Activated T-cell treated with anti-CD3 and anti-CD28 coated beads for 24 hours (primary cell): ENCODE measurements at places on chromosomes 1 and 21.

- no peak for DNase-seq
Observed at GRCh38 chr21:35540950-35541638, 492.0 kb upstream of the RUNX1 start.

DNA sequence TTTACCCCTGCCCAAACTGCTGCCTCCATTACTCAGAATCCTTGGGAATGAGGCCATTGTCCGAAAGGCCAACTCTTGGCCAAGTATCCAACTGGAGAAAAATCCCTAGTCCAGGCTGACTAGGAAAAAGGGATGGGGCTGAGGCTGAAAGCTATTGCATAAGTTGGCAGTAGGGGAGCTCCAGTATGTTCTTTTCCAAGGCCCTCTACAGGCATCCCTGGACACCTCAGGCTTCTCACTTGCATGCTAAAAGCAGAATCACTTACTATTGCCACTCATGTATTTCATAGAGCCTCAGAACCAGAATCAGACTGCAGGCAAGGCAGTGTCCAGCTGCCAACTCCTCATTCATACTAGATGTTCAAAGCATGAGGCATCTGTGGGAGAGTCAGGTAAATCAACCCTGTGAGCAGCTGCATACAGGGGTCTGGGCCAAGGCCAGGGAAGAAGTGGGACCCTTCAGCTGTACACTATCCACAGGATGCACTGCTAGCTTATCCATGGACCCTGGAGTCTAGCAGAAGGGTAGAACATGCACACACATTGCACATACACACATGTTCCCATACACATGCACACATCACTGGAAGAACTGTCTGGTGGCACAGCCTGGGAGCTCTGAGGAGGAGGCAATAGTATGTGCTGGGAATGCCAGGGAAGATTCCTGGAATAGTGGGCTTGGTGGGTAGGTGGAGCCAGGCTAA, 195.3 kb downstream of the C1orf94 start:
- DNase-seq: no peak

DNA sequence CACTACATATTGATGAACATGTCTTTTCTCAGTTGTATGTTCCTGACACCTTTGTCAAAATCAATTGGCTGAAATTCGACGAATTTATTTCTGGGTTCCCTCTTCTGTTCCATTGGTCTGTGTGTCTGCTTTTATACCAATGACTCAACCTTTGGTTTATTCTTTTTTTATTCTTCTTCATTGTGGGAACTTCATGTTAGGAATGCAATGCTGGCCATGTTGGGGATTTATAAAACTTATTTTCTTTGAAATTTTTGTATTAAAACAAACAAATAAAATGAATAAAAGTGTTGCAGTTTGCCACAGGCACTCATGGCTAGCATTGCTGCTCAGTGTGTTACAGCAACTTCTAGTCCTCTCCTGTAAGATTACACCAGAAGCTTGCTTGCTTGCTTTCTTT, 287.8 kb downstream of the DUSP10 start:
- no peak for DNase-seq

DNA sequence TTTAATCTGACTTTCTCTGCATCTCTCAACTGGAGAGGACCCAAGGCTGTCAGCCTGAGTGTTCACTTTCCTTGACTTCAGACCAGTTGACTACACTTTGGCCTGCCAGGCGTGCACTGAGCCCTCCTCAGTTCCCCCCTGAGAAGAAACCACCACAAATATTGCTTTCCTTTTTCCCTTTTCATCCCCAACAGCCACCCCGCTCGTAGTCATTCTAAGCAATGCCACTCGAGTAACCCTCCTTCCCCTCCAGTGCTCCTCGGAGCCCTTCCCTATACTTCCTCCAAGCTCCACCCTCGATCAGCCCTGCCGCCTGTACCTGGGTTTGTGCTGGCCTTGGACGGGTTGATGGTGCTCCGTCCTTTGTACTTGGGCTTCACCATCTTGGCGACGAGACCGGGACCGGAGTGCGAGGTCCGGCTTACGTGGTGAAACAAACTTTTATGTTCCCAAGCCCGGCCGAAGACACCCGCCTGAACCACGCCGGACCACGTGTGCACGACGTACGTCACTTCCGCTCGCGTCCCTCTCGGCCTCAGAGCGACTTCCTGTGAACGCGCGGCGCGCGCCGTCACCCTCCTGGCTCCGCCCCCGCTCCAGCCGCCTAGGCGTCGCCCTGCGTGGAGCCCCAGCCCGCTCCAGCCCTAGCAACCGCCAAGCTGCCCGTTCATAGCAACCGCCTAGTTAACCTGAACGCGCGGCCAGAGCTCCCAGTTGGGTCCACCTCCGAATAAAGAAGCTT, at the start of gene GNL2:
Gene GNL2, minus strand, starts transcription at position 498 of the 742 bp plus-strand sequence. Its CDS starts 115 bp downstream, at position 383.
- DNase-seq: peak; percentile 95

DNA sequence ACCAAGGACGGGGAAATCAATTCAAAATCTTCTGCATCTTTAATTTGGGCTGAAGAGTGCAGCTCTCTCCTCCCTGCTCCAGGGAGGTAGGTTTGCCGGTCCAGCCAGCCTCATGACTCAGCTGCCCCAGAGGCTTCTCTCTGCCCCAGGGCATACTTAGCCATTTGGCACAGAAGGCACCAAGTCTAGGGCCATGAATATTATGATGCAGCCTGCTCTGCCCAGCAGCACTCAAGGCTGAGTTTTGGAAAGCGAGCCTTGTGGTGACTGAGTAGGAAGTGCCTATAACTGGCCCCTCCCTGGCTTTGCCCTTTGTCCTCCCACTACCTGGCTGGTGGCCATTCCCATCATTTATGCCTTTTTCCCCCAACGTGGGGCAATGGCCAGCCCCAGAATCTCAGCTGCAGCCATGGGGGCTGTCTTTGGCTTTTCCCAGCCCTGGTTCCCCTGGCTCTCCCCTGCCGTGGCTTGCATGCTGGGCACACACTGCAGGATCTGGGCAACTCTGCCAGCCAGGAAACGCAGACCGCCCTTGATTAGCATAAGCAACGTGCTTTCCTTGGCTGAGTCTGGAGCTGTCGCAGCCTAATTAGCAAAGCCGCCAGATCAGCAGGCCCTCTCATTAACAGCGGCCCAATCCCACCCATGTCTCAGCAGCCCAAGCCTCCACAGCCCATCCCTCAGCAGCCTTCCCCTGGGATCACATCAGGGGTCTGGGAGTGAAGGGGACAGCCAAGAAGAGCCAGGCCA, 258.6 kb upstream of the TMEM51 start:
- no peak for DNase-seq

- DNase-seq: peak; percentile 10
Observed at GRCh38 chr1:54763816-54764132, 549 bp downstream of the PARS2 start.

- no peak for DNase-seq
Observed at GRCh38 chr1:152728986-152729385, 21.0 kb downstream of the LCE4A start.

GRCh38 chr1:88204111-88204510, 480.0 kb upstream of the PKN2 start:
- no peak for DNase-seq

- no peak for DNase-seq
Observed at GRCh38 chr1:192518700-192519099, 56.9 kb upstream of the RGS1 start.

DNA sequence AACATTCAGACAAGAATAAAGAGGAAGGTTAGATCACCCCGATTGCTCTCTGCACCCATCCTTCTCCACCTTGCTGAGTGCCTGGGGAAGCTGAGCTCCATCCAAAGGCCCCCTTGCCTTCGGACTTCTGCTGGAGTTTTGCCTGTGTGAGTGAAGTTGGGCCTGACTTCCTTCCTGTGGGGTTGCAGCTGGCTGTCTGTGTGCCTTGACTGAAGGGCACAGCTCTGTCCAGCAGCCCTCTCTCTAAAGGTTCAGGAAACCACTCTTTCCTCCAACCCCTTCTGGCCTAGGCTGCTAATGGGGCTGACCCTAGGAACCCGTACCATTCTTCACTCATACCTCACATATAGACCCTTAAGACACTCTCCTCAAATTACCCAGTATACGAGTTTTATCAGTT, 173.4 kb upstream of the HMCN1 start:
- DNase-seq: no peak

GRCh38 chr1:36948147-36948546, 86.2 kb downstream of the GRIK3 start:
- DNase-seq: no peak

DNA sequence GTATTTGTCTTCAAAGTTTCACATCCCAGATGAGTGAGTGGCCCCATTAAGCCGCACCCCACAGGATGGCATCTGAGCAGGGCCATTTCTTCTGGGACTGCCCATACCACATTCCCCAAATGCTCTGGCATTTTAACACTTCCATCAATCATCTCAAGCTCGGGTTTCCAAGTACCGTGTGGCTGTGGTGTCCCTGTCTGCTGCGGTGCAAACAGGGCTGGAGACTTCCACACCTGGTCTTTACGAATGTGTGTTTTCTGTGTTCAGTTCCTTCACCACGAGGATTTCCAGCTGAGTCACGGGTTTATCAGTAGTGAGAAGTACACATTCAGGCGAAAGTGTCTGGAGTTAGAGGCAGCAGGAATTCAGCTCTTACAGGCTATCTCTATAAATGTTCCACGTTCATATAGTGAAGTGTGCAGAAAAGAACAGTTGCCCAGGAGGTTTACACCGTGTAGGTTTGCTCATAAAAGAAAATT, 195.2 kb downstream of the RHOU start:
- DNase-seq: no peak

DNA sequence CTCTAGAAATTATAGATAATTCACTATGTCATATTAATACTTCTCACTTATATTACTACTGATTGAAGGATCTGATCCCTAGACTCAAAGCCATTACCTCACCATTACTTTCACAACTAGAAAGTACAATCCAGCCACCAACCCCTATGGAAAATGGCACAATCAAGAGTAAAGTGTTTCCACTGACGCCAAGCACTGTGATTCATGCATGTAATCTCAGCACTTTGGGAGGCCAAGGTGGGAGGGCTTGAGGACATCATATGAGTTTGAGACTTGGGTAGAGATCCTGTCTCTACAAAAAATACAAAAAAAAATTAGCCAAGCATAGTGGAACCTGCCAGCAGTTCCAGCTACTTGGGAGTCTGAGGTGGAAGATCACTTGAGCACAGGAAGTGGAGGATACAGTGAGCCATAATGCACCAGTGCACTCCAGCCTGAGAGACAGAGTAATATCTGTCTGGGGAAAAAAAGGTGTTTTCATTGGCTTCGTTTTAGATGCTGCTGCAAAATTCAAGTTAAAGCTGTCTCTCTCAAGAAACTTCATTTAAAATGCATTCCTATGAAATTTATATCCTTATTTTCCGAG, 126.5 kb downstream of the AKT3 start:
- DNase-seq: no peak

- DNase-seq: no peak
Observed at GRCh38 chr1:55554611-55555010, 339.4 kb upstream of the USP24 start.

DNA sequence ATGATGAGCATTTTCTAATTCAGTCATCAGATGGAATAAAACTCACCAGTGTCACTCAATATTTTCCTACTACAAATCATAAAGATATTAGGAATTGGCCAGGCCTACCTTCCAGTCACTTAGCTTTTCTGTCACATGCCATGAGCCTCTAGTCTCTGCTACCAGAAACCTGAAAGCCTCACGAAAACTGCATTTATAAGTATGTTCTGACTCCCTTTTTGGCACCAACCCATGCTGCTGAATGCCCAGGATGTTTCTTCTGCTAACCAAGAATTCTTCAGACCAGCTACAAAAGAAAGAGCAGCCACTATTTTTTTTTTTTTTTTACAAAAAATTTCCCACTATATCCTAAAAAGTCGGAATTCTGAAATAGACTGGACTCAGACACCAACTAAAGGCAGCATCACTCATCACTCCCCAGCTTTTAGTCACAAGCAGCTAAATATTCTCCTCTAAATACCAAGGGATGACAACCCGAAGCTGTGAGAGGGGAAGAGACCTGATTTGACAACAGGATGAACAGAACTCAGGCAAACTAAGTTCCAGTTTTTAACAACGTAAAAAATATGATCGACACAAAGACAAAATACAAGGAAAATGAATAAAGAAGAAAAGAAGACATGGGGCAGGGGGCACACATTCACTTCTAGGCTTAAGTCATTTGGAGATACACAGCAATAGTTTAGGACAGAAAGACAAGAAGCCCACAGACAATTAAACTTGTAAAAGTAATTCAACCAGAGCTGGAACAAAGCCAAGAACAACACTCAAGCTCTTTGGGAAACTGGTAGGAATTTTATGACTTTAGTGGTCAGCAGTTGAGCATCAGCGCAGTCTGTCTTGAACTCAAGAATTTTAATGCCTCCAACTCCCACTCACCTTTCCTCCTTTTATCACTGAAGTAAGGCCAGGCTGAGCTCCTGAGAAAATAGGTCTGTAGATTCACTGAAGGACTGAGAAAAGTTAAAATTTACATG, 1.7 kb downstream of the DCAF8 start:
- DNase-seq: no peak

- DNase-seq: no peak
Observed at GRCh38 chr1:245679821-245680780, 525.3 kb downstream of the KIF26B start.

- no peak for DNase-seq
Observed at GRCh38 chr1:184483101-184483683, 96.4 kb downstream of the C1orf21 start.

- no peak for DNase-seq
Observed at GRCh38 chr1:7620196-7620595, 150.9 kb upstream of the VAMP3 start.

- DNase-seq: no peak
Observed at GRCh38 chr1:156862997-156863599, 2.4 kb downstream of the NTRK1 start.

GRCh38 chr1:201020040-201020591, 3.4 kb downstream of the KIF21B start:
- DNase-seq: no peak

GRCh38 chr21:46600978-46601377, 3.9 kb downstream of the S100B start:
- DNase-seq: no peak

- DNase-seq: no peak
Observed at GRCh38 chr1:159187033-159187432, 15.6 kb downstream of the CADM3 start.

DNA sequence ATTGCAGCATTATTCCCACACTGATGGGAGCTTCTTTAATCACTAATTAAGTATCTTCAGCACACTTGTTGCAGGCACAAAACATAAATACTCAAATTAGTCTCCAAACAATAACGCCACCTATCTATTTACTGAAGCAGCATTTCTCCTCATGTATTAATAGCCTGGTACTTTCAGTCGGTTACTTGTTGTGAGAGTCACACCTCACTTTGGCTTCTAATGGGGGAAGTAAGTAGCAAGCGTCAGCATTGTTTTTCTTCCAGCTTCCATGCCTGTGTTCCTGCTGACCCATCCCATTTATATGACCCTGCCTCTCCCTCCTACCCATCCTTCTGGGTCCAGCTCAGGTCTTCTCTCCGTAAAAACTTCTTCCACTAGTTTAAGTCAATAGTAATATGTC, 31.9 kb upstream of the DENND1B start:
- no peak for DNase-seq

GRCh38 chr1:18175051-18175450, 67.5 kb downstream of the IGSF21 start:
- no peak for DNase-seq

DNA sequence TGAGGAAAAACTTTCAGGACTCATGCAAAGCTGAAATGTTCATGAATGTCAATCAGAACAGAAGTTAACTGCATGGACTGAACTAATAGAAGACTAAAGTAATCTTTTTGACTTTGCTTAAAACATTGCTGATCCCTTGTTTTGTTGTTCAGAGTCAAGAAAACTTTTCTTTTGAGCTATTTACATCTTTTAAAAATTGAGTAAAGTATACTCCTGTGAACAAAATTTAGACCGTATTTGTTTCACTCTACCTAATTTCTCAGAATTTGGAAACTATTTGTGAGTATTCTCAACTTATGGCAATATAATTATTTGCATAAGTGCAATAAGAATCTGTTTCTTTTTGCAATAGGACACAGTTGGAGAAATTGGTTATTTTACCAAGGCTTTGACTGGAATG, 41.1 kb downstream of the INPP5B start:
- no peak for DNase-seq
